ENCODE measurements at places on chromosomes 2 and 18.

DNA sequence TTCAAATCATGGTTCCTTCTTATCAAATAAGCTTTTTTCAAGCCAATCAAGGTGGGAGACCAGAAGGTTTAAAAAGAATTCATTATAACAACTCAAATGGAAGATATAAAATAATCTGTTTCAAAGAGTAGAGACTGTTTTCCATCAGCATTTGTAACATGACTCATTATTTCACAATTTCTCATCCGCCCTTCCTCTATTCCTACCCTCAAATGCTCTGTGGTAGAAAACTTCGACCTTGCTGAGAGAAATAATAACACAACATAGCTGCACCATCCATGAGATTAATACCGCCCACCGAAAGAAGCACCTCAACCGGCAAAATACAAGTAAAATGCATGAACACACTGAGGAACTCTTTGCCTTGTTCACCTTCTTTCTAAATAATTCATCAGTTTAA is 2039.2 kb upstream of the CELF4 start:
- DNase-seq, result no peak

DNA sequence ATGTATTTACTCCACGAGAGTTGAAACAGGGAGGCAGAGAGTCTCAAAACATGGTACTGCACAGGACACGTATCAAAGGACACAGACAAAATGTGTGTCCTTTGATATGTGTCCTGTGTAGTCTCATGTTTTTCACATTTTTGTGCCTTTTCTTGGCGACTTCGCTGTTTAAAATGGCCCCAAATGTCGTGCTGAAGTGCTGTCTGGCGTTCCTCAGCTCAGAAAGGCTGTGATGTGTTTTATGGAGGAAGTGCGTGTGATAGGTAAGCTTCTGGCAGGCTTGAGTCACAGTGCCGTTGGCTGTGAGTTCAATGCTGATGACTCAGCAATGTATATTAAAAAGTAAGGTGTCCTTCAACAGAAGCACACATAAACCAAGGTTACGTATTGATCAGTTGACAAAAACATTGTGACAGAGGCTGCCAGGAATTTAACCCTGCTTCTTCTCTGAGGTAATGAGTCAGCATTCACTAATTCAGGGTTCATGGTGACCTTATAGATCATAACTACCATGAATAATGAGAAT is 78.2 kb downstream of the DYSF start:
- DNase-seq, result no peak

GRCh38 chr2:40105593-40105992 is 326.5 kb upstream of the THUMPD2 start:
- no peak for DNase-seq

- DNase-seq, result no peak
These were observed 1175.1 kb upstream of the ACVR2A start for GRCh38 chr2:146669735-146670134.

DNA sequence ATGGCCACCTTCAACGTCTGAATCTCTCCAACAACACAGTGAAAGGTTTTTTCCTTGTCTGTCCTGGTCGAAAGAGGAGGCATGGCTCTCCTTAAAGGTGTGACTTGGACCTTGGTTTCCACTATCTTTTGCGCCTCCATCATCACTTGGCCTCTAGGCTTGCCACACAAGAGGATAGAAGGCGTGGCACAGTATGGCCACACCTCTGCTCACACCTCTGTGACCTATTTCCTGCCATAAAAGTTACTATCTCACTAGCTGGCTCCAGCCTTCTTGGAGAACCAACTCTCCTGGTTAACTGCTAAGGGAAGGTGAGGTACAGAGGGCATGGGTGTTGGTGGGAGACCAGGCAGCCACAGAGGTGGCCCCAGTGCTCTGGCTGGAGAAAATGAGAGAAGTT is 165.9 kb downstream of the UXS1 start:
- no peak for DNase-seq
